Stimulated activated naive CD8-positive, alpha-beta T cell treated with anti-CD3 and anti-CD28 coated beads, Interleukin-15, amount 100 ng/mL, for 72 hours (primary cell): ENCODE measurements at places on chromosomes 6 and 20.

DNA sequence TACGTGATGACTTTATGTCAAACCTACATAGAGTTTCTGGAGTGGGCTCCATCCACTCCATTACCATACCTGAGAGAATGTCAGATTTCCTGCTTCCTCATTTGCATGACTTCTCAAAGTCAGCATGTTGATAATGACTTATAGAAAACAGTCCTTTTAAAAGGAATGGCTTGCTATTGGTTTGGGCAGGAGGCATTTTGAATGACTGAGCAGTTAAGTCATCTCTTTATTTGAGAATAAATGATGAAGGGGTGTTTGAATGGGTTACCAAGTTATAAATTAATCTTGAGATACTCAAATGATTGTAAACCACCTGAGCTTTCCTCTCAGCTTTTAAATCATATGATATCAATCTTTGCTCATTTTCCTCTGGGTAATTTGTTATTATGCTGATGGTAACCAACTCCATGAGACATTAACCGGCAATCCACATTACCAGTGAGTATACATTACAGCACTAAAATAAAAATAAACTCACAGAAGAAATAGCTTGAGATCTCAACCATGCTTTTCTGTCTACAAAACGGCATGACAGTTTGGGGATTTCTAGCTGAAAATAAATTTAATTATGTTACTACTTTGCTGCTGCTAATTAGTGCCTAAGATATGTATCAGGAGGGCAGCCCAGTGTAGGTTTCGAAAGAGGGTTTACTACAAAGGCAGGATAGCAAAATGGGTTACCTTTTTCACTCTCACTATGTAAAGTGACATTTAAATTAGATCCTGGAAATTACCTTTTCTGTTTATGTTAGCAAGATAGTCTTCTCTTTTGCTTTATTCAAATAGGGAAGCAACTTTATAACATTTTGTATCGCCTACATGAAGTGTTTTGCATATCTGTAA lies 78.8 kb downstream of the RPS12 start:
- DNase-seq = no peak

DNA sequence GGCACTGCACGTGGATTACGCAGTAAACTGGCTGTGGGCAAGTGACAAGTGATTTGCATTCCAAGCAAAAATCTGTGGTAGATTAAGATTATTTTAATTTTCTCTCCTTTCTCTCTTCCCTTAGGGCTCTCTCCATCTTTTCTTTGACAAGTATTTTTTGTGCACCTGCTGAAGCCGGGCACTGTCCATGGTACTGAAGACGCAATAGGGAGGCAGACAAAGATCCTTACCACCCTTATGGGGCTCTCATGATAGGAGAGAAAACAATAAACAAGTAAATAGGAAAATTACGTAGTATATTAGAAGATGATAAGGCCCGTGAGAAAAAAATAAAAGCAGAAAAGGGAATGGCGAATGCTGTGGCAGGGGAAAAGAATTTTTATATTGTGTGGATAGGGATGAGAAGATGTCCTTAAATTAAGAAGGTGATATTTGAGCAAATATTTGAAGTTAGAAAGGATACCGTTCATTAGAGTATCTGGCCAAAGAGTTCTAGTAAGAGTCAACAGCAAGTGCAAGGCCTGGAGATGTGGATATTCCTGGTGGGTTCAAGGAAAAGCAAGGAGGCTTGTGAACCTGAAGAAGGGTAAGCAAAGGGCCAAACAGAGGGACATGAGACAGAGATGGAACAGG lies 146.0 kb downstream of the LAMP5 start:
- DNase-seq = no peak

DNA sequence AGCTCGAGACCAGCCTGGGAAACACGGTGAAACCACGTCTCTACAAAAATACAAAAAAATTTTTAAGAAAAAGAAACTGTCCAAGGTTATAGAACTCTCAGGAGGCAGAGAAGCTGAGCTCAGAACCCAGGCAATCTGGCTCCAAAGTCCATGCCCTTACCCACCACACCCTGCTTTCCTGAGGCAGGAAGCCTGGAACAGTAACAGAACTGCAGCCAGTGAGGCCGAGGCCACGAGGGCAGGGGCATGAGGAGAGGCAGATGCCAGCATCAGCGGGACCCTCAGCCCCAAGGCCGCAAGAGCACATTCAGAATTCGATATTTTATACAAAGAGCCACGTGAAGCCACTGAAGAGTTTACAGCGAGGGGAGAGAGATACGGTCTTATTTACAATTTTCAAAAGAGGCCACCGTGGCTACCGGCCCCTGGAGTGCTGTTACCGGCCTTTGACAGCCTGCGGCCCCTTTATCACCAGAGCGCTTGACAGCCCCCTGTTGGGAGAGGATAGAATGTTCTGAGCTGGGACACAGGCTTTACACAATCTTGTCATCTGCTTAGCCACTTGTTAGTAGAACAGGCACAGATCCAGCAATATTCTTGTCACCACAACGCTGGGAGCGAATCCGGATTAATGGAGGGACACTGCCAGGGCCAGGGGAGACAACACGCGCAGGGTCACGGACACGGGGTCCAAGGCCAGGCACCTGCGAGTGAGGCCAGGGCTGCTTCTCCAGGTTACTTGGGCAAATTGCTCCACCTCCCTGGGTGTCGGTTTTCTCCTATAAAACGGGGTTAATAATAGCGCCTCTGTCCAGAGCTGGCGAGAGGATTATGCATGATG lies 5.6 kb downstream of the SPATA2 start:
- DNase-seq = no peak

GRCh38 chr6:113642714-113643406 lies 214.3 kb upstream of the MARCKS start:
- DNase-seq = no peak

DNA sequence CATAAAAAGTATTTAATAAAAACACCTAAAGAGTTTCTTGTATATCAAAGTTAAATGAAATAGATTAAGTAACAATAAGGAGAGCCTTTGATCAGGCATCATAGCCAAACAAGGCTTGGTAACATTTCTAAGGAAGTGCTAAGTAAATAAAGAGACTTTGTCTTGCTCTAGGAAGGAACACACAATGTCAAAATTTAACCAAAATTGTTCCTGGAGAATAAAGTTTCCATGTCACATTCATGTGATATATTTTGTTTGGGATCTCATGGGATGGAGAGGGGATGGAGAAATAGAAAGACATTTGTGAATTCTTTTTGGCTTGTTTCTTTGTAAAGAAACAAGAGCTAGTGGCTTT lies 201.9 kb upstream of the DTNBP1 start:
- no peak for DNase-seq

- DNase-seq = no peak
These were observed 196.5 kb downstream of the GMPR start for GRCh38 chr6:16434885-16435284.

- DNase-seq = no peak
These were observed 204.1 kb upstream of the CNR1 start for GRCh38 chr6:88370127-88370710.
